ENCODE measurements at places on chromosomes 11 and 22. TPM values are rescaled to one million over a fixed set of nuclear protein-coding genes. Genes with fewer than 3 reads are reported as not detected.
A peak's percentile ranks its signal among the peaks of the same experiment; 100 is the strongest.

DNA sequence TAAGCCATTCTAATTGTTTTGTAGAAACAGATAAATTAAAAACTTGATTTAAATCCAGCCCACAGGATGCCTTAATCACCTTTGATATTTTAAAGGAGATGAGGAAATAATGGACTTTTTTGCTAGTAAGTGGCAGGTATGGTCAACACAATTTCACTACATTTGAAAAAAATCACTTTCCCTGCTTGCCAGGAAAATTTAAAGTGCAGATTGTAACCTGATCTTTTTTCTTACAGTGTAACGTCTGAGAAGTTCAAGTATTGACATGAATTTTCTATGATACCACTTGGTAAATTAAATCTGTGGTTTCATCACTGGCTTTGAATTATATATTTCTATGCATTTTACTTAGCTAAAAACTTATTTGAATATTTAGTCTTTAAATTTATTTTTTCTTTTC lies 65.3 kb downstream of the ARHGEF12 start:
- DNase-seq = no peak

The CASP1 gene
- total RNA-seq = 93.6 TPM

GRCh38 chr11:68661697-68662603 lies 22.4 kb upstream of the GAL start:
- DNase-seq = no peak

- DNase-seq = peak; percentile 28
Observed at GRCh38 chr22:36281781-36282327, 28.9 kb downstream of the APOL1 start.

DNA sequence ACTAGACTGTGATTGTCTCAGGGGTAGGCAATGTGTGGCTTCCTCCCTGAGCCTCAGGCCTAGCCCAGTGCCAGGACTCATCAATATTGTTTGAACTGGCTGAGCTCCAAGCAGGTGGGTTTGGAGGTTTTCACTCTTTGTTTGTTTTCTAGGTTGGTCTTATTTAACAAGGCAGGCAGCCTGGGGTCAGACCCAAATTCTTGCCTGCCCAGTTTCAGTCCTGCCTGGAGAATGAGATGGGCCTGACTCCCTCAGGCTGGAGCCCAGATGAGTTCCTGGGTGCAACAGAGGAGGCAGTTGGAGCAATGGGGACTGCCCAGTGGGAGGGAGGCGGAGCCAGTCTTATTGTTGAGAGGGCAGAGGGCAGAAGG lies 28.3 kb upstream of the TP53I11 start:
- no peak for DNase-seq

The APOBEC3A gene
- not detected for total RNA-seq
